ENCODE measurements at places on chromosomes 11 and 22.
A peak's percentile ranks its signal among the peaks of the same experiment; 100 is the strongest.

DNA sequence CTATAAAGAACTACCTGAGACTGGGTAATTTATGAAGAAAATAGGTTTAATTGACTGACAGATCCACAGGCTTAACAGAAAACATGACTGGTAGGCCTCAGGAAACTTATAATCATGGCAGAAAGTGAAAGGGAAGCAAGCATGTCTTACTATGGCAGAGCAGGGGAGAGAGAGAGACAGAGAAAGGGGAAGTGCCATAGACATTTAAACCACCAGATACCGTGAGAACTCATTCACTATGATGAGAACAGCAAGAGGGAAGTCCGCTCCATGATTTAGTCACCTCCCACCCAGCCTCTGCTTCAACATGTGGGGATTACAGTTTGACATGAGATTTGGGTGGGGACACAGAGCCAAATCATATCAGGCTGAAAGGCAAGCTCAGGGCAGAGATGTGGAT, 327.1 kb upstream of the DDI1 start:
- DNase-seq: no peak

- no peak for DNase-seq
Observed at GRCh38 chr11:118923721-118924587, 1.8 kb downstream of the BCL9L start.

GRCh38 chr22:39520226-39521105, at the start of gene ATF4:
TSS of gene ATF4 (plus strand) at chr22:39520562. CDS start at chr22:39521446, 884 bp downstream.
- no peak for DNase-seq

GRCh38 chr22:36439481-36440271, 41.8 kb downstream of the TXN2 start:
- peak; percentile 94 for DNase-seq

DNA sequence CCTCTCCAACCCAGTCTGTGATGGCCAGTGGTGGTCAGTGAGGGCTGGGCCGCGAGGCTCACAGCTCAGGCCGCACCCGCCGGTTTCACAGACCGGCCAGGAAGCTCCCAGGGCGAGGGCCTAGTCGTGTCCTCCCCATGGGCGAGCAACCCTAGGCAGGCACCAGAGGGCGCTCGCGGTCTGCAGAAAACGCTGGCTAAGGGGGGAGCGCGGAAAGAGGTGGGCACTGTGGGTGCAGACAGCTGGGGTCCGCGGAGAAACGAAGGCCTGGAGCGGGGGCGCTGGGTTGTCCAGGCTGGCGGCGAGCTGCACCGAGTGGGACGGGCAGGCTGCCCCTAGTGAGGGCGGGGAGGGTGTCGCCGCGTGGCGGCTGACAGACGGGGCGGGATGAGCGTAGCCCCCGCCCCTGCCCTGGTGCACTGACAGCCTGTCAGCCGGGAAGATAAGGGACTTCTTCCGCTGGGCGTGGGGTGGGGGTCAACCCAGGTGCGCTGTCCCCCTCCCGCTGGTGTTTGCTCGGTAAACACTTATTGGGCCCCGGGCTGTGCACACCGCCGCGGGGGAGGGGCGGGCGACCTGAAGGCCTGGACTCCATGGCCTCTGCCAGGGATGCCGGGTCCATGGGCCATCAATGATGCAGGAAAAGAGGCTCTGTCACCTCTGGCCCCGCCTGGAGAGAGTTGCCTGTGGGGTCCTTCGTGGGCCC, 7.5 kb downstream of the GP1BB start:
- peak; percentile 82 for DNase-seq

DNA sequence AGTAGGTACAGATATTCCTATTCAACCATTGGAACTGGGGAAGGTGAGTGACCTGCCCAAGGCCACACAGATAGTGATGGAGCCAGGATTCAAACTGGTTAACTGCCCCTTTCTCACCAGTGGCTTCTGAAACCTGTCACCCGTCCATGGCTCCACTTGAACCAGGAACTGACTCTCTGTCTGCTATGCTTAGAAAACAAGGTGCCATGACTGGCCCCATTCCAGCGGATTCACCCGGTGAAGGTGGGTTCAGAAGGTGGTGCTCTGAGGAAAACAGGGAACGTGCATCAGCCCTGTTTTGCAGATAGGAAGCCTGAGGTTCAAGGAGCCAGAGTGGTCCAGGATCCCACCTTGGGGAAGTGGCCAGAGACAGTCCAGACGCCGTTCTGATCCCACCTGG, 2.6 kb upstream of the PATZ1 start:
- no peak for DNase-seq

GRCh38 chr11:70099578-70100279, 21.6 kb downstream of the ANO1 start:
- peak; percentile 85 for DNase-seq

GRCh38 chr11:8732324-8732670, 49.7 kb downstream of the RPL27A start:
- DNase-seq: no peak

All from choroid plexus epithelial cell (primary cell).